Hair follicle dermal papilla cell (primary cell): ENCODE measurements at places on chromosomes 16 and 17. TPM values are rescaled to one million over a fixed set of nuclear protein-coding genes. Genes with fewer than 3 reads are reported as not detected.

ALOX12B gene
- total RNA-seq, result 0.12 TPM in 1 of 2 replicates, not detected in the other

NPIPA8 gene
- not detected in 2 replicates for total RNA-seq

RNU2-1 gene
- not detected in 2 replicates for total RNA-seq

SLC5A11 gene
- 0.12 TPM in 1 of 2 replicates, not detected in the other for total RNA-seq

SLC13A5 gene
- total RNA-seq, result not detected in 2 replicates

PITPNM3 gene
- total RNA-seq, result 0.61 and 0.97 TPM in 2 replicates

SOST gene
- 0.16 TPM in 1 of 2 replicates, not detected in the other for total RNA-seq

CHST5 gene
- total RNA-seq, result 0.49 TPM in 1 of 2 replicates, not detected in the other

DHX40 gene
- total RNA-seq, result 59.7 and 70.3 TPM in 2 replicates

MRPL12 gene
- total RNA-seq, result 10.1 and 12.3 TPM in 2 replicates

MARVELD3 gene
- 0.16 and 0.49 TPM in 2 replicates for total RNA-seq

CLEC3A gene
- total RNA-seq, result not detected in 2 replicates

C16orf54 gene
- total RNA-seq, result 1.3 and 1.6 TPM in 2 replicates

OSGIN1 gene
- total RNA-seq, result 2.8 and 3.9 TPM in 2 replicates

C16orf86 gene
- 5.8 and 12.5 TPM in 2 replicates for total RNA-seq

PRSS36 gene
- total RNA-seq, result 2.1 TPM in 1 of 2 replicates, not detected in the other

JUP gene
- total RNA-seq, result 8.5 and 10.4 TPM in 2 replicates

CTF1 gene
- total RNA-seq, result 3.5 and 5.8 TPM in 2 replicates

TBC1D3E gene
- total RNA-seq, result not detected in 2 replicates

ZFHX3 gene
- total RNA-seq, result 11.7 and 13.3 TPM in 2 replicates

ARL4D gene
- 41.9 and 45.1 TPM in 2 replicates for total RNA-seq

PRR35 gene
- total RNA-seq, result 0.32 TPM in 1 of 2 replicates, not detected in the other

CCL8 gene
- 0.12 and 0.32 TPM in 2 replicates for total RNA-seq

COG7 gene
- total RNA-seq, result 27.6 and 32.5 TPM in 2 replicates

TMEM98 gene
- total RNA-seq, result 108 and 139 TPM in 2 replicates

RSAD1 gene
- total RNA-seq, result 22.4 and 25.3 TPM in 2 replicates

C17orf113 gene
- total RNA-seq, result 0.49 TPM in 2 replicates

FN3K gene
- total RNA-seq, result 1.8 and 2.4 TPM in 2 replicates

HBA1 gene
- total RNA-seq, result not detected in 2 replicates

INTS2 gene
- 11.7 and 14.8 TPM in 2 replicates for total RNA-seq
